LHCN-M2 (cell line): ENCODE measurements at places on chromosomes 1 and 21. TPM values are rescaled to one million over a fixed set of nuclear protein-coding genes. Genes with fewer than 3 reads are reported as not detected.

Gene EPHA10
- total RNA-seq: not detected in 2 replicates

DNA sequence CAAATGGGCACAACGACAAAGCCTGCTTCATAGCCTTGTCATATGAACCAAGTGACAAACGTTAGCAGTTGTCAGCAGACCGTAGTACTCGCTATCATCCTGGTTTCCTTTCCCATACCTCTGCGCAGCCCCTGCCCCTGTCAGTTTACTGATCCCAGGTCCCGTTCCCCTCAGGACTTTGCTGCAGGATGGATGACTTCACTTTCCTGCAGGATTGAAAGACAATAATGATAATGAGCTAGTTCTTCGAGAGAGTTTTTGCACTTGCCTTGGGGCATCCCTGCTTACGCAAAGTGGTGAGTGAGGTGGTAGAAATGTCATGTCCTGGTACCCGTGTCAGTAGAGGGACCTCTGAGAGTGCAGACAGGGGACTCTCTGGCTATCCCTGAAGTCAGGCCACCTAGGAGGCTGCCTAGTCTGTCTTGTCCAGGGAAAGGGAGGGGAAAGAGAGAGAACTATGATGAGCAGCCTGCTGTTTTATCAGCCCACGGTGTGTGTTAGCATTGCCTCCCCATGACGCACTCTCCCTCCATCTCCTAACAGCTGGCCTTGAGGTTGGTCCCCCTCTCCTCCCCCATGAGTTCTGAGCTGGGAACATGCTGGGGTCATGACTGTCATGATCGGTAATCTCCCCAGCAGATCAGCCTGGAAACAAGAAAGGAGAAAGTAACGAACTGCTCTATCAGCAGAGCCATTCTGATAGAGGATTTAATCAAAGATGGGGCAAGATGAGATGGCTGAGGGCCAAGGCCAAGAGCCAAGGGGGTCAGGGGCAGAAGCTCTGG is 53.7 kb downstream of the ELK4 start:
- peak; percentile 42 for DNase-seq

DNA sequence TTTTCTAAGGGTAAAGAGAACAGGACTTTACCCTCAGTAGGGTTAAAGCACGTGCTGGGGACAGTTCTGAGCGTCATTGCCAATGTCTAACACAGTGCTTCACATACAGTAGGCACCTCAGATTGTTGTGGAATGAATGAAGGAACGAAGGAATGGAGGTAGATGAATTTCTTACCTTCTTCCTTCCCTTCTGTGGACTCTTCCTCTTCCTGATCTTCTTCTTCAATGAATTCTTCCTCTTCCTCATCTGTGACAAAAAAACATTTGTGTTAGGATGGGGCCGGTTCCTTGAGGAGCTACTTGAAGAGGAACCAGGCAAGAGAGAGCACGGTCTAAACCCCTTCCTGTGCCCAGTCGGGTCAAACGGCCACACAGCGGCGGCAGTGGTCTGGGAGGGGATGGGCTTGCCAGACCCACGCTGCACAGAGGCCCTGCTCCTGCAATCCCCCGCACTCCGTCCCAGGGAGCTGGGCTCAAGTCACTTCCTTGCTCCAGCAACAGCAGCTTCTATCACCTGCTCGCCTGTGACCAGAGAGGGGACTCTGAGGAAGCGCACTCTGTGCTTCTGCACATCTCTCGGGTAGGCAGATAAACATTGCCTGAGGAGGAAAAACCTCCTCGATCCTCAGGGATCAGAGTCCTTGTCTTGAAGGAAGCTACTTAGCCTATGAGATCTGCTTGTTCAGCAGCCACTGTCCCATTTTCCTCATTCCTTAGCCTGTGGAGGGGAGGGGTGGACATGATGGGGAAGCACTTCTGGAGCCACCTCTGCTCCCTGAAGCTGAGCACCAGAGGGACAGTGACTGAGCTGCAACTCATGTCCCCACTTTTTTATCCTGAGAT is 8.0 kb upstream of the SLC30A2 start:
- no peak for DNase-seq

Gene SLC2A5
- 0.57 TPM in 1 of 2 replicates, not detected in the other for total RNA-seq

Gene CFH
- 133 and 165 TPM in 2 replicates for total RNA-seq
